Hematopoietic multipotent progenitor cell treated with erythropoietin and hydrocortisone succinate and interleukin-3 and kit ligand, for 4 days (in vitro differentiated cells): ENCODE measurements at places on chromosomes 7 and 10.
A peak's percentile ranks its signal among the peaks of the same experiment; 100 is the strongest.

- DNase-seq: no peak
These were observed 32.9 kb downstream of the PROSER2 start for GRCh38 chr10:11856089-11856488.

GRCh38 chr7:18901982-18902421 lies 215.4 kb downstream of the TWIST1 start:
- DNase-seq: no peak

- no peak for DNase-seq
These were observed 64.8 kb upstream of the GRM8 start for GRCh38 chr7:127317447-127317961.

GRCh38 chr7:70016044-70016770 lies 417.9 kb downstream of the AUTS2 start:
- no peak for DNase-seq

- DNase-seq: no peak
These were observed 70.1 kb downstream of the CREB3L2 start for GRCh38 chr7:137931823-137932222.

GRCh38 chr10:32004161-32004591 lies 52.0 kb downstream of the KIF5B start:
- peak; percentile 17 for DNase-seq

GRCh38 chr7:40694991-40695390 lies 560.2 kb downstream of the SUGCT start:
- no peak for DNase-seq

GRCh38 chr7:40382145-40382544 lies 247.3 kb downstream of the SUGCT start:
- no peak for DNase-seq

GRCh38 chr7:155584261-155584660 lies 37.9 kb upstream of the CNPY1 start:
- DNase-seq: no peak

- DNase-seq: no peak
These were observed 92.1 kb upstream of the FAM133B start for GRCh38 chr7:92682330-92682729.

- no peak for DNase-seq
These were observed 147.5 kb downstream of the RTKN2 start for GRCh38 chr10:62121187-62121530.

DNA sequence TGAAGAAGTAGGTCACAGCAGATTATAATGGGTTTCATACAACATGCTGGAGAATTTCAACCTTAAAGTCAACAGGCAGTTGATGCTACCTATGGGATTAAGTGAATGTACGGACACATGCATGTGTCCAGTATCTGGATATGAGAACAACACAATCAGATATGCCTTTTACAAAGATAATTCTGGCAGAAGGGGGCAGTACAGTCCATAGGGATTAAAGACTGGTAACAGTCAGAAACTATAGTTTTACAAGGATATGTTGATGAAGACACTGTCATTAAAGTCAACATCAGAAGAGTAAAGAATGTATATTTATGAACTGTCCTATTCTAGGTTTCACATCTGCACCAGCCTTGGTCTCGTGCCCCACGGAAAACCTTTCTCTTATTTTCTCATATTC lies 41.5 kb downstream of the ANKMY2 start:
- DNase-seq: peak; percentile 20

- peak; percentile 62 for DNase-seq
These were observed 951 bp downstream of the ZNF25 start for GRCh38 chr10:37975401-37975991.

DNA sequence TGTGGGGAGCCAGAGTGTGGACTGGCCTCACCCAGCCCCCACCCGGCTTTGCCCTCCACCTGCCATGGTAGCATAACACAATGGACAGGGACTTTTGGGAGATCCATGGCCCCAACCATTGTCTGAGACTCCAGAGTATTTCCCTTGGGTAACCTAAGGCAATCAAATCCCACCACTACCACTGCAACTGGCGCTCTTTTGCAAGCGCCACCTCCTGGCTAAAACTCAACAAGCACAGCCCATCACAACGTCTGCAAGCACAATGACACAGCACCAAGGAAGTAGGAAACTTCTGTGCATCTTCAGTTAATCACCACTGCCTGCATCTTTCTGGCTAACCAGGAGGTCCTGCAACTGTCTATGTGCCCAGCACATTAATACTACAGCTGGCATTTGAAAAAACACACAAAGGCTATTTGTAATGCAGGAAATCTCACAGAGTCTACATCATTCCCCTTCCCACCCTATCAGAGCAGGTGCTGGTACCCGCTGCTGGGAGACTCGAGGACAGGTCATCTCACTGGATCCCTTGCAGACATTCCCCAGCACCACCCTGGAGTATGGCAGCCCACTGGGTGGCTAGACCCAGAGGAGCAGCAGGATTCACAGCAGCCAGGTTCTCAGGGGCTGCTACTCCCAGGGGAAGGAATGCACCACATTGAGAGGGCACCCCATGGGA lies 27.7 kb downstream of the ANKRD26 start:
- DNase-seq: peak; percentile 11

GRCh38 chr10:130354573-130354954 lies 218.4 kb downstream of the GLRX3 start:
- DNase-seq: no peak

DNA sequence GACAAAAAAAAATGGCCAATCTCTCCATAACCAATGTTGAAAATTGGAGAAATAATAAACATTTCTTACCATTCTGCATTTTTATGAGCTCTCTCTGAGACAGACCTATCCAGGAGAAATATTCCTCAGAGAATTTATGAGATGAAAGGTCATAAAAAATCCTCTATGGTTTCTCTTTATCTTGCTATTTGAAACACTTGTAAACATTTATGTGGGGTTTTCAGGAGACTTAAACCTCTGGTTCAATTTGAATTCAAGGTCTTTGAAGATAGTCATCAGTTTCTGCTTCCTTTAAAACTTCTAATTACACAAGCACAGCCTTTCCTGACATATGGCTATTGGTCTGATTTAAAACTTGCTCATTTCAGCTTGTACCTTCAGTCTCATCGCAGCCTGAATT lies 78.5 kb upstream of the APBB1IP start:
- no peak for DNase-seq

GRCh38 chr10:125838802-125839575 lies 15.6 kb downstream of the BCCIP start:
- DNase-seq: no peak

- DNase-seq: peak; percentile 40
These were observed 3.2 kb downstream of the HPSE2 start for GRCh38 chr10:99232360-99232999.

GRCh38 chr7:55177068-55177530 lies 158.3 kb downstream of the EGFR start:
- no peak for DNase-seq

DNA sequence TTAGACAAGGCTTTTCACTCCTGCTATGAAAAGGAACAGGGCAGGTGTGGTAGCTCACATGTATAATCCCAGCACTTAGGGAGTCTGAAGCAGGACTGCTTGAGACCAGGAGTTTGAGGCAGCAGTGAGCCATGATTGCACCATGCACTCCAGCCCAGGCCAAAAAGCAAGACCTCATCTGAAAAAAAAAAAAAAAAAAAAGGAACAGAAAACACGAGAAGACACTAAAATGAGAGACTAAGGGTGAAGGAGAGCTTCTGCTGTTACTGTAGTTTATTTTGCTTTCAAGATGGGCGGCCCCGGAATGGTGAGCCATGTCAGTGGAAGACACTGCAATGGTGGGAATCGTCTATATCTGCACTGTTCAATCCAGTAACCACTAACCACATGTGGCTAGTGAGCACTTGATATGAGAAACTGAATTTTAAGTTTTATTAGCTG lies 9.9 kb downstream of the PIP4K2A start:
- peak; percentile 84 for DNase-seq

DNA sequence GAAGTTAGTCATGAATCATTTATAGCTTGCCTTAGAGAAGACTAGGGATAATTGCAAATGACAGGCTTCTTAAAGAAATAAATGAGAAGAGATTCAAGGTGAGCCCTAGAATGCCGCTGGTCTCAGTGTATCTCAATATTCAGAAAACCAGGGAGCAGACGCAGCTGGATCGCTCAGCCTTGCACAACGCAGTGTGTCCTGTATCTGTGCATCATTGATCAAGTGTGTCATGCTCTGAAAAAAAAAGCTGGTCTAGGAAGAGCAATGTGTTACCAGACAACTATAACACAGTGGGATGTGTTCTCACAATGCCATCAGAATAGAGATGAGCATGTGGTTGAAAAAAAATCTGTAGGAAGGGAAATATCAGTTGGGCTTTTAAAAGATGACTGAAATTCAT lies 230.1 kb downstream of the CALN1 start:
- no peak for DNase-seq

DNA sequence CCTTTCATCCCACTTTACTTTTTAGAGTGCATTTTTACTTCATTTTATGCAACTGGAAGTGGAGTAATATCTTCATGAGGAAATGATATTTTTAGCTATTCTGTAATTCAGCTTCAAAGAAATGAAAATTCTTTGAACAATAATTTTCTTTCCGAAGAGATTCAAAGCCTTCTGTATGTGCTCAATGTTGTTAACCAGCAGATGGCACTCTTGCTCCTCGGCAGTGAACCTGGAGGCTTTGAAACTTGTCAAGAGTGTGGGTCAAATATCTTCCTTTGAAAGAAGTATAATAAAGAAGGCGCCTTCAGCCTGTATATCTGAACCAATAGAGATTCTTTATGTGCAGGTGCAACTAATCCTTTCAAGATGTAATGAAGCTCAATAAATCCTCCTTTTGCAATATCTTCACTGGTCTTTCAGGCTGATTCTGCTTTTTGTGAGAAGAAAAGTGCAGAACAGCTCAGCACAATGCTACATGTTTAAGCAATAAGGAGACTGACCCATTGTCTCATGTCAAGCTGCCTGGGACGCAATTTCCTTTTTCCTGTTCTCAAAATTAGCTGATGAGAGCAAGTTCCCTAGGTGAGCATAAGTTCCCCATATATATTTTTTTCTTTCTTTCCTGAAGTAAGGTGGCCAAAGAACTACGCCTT lies 258.4 kb downstream of the SEMA3A start:
- DNase-seq: peak; percentile 79

GRCh38 chr10:121732656-121733445 lies 134.6 kb upstream of the FGFR2 start:
- no peak for DNase-seq

GRCh38 chr10:28111712-28112111 lies 112.8 kb upstream of the ODAD2 start:
- no peak for DNase-seq

- DNase-seq: no peak
These were observed 70.3 kb upstream of the MYL10 start for GRCh38 chr7:101699399-101699798.

DNA sequence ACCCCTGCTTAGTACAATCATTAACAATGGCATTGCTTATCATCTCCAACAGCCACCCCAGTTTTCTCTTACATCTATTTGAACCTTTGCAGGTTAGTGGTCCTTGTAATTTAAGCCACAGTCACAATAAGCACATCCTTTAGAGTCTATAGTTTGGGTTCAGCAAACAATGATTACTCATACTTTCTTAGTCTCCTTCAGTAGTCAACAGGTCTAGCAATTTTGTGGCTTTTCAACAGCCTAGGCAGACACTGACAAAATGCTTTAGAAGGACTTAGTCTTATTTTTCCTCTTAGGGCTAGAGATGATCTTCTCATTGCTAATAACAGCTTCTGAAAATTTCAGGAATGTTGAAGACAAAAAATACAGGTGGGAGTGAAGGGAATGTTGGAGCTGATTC lies 32.3 kb upstream of the FAM204A start:
- no peak for DNase-seq

GRCh38 chr7:44264221-44264931 lies 61.0 kb downstream of the CAMK2B start:
- DNase-seq: no peak
